ENCODE measurements at places on chromosomes 12 and 14.

DNA sequence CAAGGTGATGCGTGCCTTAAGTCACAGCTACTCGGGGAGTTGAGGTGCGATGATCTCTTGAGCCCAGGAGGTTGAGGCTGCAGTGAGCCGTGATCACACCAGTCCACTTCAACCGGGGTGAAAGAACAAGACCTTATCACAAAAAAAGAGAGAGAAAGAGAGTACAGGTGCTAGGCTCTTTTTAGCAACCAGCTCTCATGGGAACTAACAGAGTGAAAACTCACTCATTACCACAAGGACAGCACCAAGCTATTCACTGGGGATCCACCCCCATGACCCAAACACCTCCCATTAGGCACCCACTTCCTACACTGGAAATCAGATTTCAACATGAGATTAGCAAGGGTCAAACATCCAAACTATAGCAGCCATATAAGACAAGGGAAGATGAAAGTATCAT, 164.2 kb downstream of the NDUFA12 start:
- no peak for DNase-seq

DNA sequence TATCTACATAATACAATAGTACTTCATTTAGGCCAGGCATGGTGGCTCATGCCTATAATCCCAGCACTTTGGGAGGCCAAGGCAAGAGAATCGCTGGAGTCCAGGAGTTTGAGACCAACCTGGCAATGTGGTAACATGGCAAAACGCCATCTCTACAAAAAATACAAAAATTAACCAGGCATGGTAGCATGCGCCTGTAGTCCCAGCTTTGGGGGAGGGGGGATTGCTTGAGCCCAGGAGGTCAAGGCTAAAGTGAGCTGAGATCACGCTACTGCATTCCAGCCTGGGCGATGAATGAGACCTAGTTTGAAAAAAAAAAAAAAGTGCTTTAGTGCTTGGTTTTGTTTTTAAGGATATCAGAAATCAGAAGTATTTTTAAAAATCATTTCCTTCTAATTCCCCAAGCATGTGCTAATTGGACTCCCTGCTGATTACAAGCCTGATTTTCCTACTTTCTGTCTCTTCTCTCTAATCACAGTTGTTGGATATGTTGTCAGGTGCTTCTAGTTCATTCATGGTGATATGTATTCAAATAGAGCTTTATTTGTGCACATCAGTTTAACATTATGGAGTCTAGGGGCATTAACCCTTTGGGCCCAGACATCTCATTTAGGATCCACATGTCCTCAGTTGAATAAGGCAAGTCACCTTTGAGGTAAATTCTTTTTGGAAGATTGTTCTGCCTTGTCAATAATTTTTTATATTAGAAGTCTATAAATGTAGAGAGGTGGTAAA, 7.0 kb upstream of the KRAS start:
- no peak for DNase-seq

GRCh38 chr14:37720131-37720530, 124.7 kb downstream of the TTC6 start:
- DNase-seq, result no peak

DNA sequence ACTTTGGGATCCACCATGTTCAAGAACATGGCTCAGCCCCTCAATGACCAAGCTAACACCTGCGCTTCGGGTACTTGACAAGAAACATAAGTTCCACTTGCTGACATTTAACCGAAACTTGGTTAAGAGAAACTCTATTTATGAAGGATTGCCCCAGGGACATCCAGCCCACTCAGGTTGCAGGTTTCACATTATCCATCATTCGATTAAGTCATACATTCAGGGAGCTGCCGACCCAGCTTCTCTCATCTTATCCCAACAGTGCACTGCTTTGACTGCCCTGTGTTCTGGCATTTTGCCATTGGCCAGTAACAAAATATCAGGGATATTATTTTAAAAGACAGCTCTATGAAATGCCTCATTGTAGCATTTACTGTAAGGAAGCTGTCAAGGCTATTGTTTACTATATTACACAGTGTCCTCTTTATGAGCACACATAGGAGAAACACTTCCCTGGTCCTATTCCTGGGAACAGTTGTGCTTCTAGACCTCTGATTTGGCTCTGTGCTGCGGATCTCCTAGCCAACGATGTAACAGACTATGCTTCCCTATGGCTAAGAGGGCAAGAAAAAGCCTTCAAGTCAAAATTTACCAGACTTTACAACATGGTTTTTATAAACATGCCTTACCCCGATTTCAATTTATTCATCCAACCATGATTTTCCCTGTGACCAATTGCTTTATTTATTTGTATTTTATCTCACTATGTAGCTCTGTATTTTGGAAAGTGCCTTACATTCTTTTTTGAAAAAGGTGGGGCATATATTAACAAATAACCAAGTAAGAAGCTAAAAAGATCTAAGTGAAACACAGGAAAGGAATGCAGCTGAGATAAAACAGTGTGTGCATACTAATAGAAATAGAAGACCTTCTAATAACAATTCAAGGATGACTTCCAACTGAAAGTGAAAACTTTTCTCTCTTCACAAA, 109.3 kb downstream of the ITPR2 start:
- no peak for DNase-seq

GRCh38 chr12:94260717-94261116, 112.3 kb downstream of the PLXNC1 start:
- no peak for DNase-seq

DNA sequence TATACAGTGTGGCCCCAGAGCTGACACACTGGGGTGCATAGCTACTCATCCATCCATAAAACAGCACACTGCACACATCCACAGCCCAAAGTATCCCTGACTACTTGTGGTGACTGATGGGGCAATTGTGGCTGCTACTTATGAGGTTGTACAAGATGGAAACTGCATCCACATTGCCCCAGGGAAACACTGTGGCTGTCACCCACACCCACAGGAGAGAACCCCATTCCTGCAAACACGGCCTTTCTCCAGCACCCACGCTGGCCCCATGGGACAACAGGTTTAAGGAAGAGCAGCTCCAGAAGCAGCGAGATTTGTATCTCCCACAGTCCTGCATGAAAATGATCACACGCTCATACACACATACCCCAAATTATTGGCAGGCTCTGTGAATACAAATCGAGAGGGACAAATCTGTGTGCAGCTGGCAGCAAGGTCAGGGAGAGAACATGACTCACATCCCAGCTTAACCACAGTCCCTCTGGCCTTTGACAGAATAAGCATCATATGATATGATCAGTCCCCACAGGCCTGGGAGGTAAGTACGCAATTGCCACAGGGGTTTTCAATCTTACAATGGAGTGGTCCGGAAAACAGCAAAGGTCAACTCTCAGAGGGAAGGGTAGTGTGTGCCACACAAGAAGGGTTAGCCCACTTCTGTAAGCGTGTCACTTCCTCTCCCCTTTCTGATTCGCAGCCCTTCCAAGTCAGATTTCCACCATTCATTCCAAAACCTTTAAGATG, 61.9 kb downstream of the ESR2 start:
- DNase-seq, result peak; percentile 44

- no peak for DNase-seq
These were observed 353.2 kb downstream of the FLRT2 start for GRCh38 chr14:85883101-85883500.

Measured in hematopoietic multipotent progenitor cell treated with erythropoietin and hydrocortisone succinate and interleukin-3 and kit ligand, for 4 days (in vitro differentiated cells).